NCI-H1417 (cell line): ENCODE measurements at places on chromosomes 11 and 22.

GRCh38 chr11:75719340-75720239 lies 2.0 kb downstream of the MOGAT2 start:
- DNase-seq, result no peak

- no peak for DNase-seq
Measured at GRCh38 chr22:25806579-25806978, 64.6 kb downstream of the MYO18B start.

DNA sequence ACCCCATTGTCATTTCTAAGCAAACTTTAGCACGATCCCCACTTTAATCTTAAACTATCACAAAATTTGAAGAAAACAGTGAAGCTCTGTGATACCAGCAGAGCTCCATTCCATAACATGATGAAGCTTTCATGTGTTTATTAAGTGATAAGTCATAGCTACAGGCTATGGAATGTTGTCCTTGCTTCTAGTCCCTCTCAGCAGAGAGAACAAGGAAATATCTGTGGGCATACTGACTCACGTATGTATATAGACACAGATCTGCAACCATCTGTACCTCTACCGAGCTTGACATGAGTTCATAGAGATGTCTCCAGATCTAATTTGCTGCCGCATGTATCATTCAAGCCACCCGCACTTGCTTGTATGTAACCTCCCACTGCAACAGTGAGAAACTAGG lies 588.9 kb downstream of the ETS1 start:
- DNase-seq, result no peak

GRCh38 chr11:88536616-88537265 lies 199.2 kb upstream of the CTSC start:
- DNase-seq, result no peak

- no peak for DNase-seq
Measured at GRCh38 chr22:23437779-23438178, 142.3 kb downstream of the IGLL1 start.

GRCh38 chr11:74267014-74267413 lies 44.4 kb downstream of the P4HA3 start:
- no peak for DNase-seq

- peak; percentile 29 for DNase-seq
Measured at GRCh38 chr11:288478-289397, at the start of gene PGGHG. Gene PGGHG (plus strand): TSS chr11:289126. CDS start chr11:289817, 691 bp downstream.

DNA sequence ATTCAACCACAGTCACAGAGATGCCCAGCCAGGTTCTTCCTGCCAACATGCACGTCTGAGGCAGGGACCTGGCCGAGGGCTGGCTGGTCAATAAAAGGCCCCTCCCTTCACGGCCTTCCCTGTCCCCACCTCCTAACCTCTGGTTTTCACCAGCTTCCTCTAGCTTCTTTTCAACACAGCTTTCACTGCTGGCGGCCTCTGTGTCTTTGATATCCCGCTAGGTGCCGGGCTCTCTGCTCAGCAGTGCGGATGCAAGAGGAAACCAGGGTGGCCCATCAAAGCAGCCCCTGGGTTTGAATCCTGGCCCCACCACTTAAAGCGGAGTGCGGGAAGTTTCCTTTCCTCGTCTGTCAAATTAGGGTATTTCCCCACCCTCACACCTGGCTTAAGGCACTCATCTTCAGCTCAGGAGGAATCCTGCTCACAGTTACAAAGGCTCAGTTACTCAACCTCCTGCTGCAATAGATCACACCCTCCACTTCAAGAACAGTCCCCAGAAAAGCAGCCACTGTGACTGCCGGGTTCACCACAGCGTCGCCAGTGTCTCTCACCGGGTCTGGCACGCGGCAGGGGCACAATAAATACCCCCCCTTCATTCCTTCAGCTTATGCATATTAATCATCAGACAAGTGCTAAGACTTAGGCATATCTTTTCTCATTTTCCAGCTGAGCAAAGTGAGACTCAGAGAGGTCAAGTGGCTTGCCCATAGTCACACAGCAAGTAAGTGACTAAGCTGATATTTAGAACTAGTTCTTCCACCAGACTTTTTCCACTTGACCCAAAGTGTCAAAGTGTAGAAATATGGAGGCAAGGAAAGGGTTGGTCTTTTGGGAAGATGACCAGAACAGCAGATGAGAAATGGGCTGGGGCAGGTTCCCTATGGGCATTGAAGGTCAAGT lies 45.7 kb downstream of the TXN2 start:
- DNase-seq, result peak; percentile 74

- peak; percentile 63 for DNase-seq
Measured at GRCh38 chr11:109309153-109309552, 112.8 kb upstream of the C11orf87 start.

DNA sequence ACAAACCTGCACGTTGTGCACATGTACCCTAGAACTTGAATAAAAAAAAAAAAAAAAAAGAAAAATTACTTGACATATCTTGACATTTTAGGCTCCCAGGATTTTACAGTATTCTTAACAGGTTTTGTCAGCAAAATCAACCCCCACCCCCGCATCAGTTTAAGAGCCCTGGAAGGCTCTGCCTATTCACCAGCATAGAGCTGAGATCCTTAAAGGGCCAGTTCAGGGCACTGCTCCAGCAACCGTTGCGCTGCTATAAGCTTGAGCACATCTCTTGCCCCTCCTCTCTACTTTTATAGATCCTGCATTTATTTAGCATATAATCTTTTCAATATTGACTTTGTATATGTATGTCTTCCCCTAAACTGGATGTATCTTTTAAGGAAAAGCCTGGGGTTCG lies 697 bp upstream of the PAFAH1B2 start:
- peak; percentile 81 for DNase-seq

GRCh38 chr11:66986178-66986545 lies 11.1 kb downstream of the C11orf86 start:
- DNase-seq, result no peak

DNA sequence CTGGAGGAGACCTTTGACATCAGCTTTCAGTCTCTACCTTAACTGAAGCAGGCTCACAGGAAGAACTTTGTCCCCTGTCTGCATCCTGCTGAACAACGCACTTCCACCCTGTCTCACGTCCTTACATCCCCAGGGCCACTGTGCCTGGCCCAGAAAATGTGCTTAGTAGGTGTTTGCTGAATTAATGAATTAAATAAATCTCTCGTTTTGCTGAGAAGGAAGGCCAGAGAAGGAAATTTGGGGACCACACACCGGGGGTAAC lies 54.3 kb upstream of the CREB3L1 start:
- DNase-seq, result no peak

- no peak for DNase-seq
Measured at GRCh38 chr11:103892603-103893002, 143.8 kb upstream of the DDI1 start.

DNA sequence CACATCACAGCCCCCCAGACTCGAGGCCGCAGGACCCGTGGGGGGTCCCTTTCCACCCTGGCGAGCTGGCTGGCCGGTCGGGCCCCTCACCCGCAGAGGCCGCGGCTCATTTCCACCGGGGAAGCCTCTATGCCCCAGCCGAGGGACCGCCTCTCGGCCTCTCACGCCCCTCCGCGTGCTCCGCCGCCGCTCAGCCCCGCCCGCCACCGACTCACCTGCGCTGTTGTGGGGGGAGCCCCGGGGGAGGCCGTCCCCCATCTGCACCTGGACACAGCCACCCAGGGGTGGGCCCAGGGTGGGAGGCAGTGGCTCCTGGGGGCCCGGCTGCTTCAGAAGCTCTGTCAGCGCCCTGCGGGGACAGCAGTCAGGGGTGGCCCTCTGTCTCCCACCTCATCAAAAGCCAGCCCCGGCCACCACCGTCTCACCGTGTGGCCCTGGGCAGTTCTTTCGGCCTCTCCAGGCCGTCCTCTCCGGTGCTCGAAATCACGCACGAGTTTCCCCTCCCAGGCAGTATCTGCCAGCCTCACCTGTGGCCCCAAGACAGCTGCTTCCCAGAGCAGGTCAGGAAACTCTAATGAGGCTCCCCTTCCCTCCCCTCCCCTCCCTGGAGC lies 3.8 kb downstream of the SHISA8 start:
- no peak for DNase-seq

GRCh38 chr11:66116576-66117361 lies 46.7 kb downstream of the PACS1 start:
- no peak for DNase-seq

GRCh38 chr11:64453466-64453865 lies 94.5 kb downstream of the RPS6KA4 start:
- DNase-seq, result no peak

DNA sequence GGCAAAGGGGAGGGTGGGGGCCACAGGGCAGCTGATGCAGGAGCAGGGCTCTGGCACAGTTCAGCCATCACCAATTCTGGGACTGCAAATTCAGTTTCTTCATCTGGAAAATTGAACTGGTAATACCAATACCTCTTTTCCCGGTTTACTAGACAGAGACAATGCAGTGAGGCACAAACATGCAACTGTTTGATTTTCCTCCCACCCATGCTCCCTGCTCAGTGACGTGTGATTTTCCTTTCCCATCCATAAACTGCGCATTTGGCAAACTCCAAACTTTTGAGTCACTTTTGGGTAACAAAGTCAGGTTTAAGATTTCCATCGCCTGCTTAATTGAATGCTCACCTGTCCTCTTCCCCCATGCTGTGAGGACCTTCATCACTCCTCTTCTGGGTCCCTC lies 23.2 kb downstream of the P2RY2 start:
- DNase-seq, result no peak

- DNase-seq, result no peak
Measured at GRCh38 chr11:102293873-102294601, 23.2 kb upstream of the BIRC3 start.

DNA sequence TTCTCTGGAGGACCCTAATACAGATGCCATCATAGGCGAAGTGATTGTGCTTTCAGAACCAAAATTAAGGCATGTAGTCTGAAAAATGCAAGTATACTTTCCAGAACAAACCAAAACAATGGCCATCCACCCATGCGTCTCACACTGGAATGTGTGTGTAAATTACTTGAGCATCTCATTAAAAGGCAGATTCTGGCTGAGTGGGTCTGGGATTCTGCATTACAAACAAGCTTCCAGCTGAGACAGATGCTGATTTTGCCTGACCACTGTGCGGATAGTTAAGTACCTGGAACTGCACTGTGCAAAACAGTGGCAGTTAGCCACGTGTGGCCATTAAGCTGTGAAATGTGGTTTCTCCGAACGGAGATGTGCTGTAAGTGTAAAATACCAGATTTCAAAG lies 26.2 kb downstream of the RRP7A start:
- DNase-seq, result no peak

- no peak for DNase-seq
Measured at GRCh38 chr22:30277547-30278344, 11.1 kb upstream of the OSM start.

DNA sequence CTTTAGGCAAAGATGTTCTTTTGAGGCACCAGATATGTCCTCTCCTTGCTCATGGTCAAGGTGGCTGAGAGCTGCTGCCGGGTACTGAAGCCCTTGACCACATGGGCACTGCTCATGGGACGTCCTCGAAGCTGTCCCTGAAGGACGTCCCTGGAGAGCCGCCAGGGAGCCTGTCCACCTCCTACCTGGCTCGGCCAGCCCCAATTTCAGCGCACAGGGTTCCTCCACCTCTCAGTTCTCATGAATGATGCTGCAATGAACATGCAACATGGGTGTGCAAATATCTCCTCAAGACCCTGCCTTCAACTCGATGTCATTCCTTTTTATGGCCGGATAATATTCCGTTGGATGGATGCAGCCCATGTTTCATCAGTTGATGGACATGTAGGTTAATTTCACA lies 24.4 kb upstream of the TOLLIP start:
- DNase-seq, result no peak

- no peak for DNase-seq
Measured at GRCh38 chr11:131870305-131870704, 499.9 kb downstream of the NTM start.

DNA sequence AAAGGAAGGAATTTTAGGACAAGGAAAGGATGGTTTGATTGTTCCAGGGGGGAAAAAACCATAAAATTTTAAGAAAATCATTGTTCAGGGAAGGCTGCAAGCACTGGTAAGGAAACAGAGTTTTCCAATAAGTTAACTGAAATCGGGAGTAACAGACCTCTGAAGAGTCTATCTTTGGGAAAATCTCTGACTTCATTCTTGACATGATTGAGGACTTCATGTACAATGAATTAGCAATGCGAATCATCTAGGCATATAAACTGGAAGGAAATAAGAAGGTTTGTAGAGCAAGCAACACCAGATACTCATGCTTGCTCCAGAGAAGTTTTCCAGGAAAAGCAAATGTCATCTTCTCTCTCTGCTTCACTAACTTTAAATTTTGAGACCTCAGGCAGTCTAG lies 18.5 kb downstream of the APLP2 start:
- DNase-seq, result no peak

- no peak for DNase-seq
Measured at GRCh38 chr11:70616938-70617654, 218.8 kb downstream of the CTTN start.
